ENCODE measurements at places on chromosomes 16 and 17. TPM values are rescaled to one million over a fixed set of nuclear protein-coding genes. Genes with fewer than 3 reads are reported as not detected.

GRCh38 chr16:2966808-2967191 lies 2.3 kb upstream of the PAQR4 start:
- no peak for DNase-seq

- DNase-seq: no peak
These were observed 5.9 kb downstream of the BAIAP2 start for GRCh38 chr17:81040791-81041337.

- no peak for DNase-seq
These were observed 31.5 kb downstream of the QPRT start for GRCh38 chr16:29710227-29711219.

- no peak for DNase-seq
These were observed 53.5 kb downstream of the DNAH3 start for GRCh38 chr16:21097151-21097550.

DNA sequence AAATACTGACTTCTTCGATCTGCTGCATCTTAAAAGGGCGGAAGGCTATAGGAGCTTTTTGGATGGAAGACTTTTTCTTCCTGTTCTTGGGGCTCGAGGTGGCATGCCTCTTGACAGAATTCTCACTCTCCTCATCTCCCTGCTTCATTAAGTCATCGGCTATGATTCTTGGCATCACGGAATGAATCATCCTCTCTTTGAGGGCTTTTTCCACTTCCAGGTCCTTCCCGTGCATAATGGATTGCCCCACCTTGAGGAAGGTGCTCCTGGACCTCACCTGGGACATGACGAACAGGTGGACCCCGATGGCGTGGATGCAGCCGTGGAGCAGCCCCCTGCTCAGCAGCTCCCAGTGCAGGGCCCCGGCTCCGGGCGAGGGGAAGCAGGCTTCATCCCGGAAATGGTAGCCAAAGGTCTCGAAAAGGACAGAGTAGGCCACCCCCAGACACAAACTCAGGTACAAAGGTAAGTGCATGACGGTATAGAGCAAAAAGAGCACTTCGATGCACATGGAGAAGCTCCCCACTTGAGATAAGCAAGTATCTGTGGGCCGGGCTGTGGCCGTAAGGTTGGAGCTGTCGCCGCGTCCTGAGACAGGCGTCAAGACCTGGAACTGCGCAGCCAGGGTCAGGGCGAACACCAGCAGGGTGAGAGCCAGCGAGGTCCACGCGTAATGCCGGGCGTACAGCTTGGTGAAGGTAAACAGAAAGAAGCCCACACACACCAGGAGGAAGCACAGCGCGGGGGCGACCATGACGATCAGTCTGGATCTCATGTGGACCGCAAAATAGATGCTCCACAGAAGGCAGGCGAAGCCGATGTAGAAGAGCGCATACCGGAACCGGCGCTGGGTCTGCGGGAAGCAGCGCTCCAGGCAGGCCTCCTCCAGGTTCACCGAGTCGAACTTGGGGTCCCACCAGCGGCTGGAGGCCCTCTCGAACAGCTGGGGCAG lies 1.7 kb downstream of the ADCY9 start:
- no peak for DNase-seq

- no peak for DNase-seq
These were observed 7.3 kb upstream of the NR1D1 start for GRCh38 chr17:40107522-40108174.

DNA sequence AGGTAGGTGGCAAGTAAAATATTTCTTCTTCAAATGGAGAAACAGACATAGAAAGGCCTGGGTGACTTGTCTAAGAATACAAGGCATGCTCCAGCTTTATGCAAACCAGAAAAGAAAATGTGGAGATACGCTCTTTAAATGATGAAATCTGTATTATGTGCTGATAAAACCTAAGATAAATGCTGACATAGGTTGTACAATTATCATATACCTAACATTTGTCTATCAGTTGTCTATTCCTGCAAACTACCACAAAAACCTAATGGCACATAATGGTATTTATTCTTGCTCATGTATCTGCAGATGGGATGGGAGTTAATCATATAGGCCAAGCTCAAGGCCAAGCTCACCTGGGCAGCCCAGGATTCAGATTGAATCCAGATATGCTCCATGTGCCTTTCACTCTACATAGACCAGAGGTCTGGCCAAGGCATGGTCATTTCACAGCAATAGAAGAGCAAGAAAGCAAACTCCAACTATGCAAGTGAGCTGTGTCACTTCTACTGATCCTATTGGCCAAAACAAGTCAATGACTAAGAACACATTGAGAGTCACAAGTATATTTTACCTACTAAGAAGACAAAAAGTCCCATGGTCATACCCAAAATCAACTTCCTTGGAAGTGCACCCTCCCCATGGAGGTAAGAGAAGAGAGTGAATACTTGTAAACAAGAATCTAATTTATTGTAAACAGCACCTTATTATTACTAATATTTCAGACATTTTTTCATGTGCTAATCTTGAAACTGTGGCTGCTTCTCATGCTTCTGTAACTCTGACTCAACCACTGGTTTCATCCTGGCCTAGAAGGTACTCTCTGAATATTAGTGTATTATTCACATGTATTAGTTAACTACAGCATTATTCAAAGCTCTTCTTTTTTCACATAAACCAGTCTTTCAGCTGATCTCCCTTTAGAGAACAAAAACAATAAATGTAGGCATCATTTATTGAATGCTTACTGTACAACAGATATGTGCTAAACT lies 270.7 kb upstream of the SOX9 start:
- no peak for DNase-seq

DNA sequence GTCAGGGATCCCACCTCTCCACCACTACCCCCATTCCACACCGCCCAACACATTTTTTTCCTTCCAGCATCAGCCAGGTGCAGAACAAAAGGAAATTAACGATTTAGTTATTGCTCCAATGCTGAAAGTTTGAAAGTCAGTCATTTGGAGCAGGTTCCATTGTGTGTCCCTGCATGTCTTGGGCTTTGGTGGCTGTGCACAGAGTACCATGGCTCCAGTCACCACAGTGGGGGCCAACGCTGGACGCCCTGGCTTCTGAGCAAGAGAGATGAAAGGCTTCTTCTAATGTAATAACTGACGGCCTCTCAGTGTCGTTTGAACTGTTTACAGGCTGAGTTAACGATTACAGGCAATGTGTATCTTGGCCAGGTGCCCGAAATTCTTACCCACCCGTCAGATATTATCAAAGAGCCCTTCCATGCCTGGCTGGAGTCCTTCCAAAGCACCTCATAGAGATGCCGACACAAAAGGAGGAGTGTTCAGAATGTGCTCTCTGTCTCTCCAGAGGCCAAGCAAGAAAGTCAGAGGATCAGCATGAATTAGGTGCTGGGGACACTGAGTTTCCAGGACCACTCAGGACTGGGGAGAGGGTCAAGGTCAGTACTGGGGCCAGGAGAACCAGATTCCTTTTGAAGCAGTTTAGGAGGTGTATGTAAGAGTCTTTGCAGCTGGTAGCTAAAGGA lies 25.9 kb downstream of the RNF43 start:
- no peak for DNase-seq

- DNase-seq: no peak
These were observed 3.5 kb upstream of the LCMT1 start for GRCh38 chr16:25108054-25108453.

DNA sequence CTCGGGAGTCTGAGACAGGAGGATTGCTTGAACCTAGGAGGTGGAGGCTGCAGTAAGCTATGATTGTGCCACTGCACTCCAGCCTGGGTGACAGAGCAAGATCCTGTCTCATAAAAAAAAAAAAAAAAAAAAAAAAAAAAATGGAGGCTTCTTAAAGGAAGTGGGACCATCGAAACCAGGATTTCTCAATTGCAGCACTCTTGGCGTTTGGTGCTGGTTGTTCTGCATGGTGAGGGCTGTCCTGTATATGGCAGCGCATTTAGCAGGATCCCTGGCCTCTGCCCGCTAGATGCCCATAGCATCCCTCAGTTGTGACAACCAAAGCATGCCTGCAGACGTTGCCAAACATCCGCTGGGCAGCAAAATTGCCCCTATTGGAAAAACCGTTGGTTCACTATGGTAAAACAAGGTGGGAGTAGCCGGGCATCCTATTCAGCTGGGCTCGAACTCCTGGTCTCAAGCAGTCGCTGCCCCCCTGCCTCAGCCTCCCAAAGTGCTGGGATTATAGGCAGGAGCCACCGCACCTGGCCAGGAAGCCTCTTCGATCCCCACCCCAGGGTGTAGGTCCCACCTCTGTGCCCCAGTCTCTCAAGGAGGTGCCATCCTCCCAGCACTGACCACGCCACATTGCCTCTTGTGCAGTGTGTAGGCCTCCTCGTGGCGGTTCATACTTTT lies 6.5 kb upstream of the NPIPB7 start:
- DNase-seq: no peak

DNA sequence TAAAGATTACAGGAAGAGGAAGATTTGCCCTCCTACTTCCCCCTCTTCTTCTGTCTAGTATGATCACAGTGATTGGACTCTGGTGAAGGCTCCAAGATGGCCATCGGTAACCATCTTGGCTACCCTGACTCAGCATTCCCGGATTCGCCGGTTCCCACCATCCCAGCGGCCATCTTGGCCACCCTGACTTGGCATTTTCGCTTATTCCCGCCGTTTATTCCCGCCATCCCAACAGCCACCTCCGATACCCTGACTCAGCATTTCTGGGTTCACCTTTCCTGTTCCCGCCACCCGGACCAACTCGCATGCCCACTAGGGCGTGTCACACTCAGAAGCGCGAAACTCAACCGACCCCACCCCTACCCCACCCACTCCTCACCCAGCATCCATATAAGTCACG lies 95.4 kb upstream of the GRIN2A start:
- DNase-seq: no peak

- no peak for DNase-seq
These were observed 86.3 kb downstream of the WNT3 start for GRCh38 chr17:46732160-46732559.

DNA sequence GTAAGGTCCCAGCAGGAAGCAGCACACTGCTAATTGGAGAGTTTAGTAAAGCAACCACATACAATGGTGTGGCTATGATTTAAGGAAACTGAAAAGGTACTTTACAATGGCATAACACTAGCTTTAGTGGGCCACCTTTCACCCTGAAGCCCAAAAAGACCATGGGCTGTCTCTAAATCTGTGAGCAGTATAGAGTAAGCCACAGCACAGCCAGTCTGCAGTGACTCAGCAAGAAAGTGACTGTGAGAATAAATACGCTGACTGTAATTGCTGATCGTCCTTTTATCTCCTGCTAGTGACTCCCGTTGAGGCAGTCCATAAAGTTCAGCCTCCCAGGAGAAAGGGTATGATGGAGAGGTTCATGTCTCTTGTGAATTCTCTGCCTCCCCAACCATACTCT lies 679.8 kb upstream of the KIF2B start:
- no peak for DNase-seq

GRCh38 chr17:19727501-19728078 lies 11.2 kb upstream of the SLC47A2 start:
- no peak for DNase-seq

DNA sequence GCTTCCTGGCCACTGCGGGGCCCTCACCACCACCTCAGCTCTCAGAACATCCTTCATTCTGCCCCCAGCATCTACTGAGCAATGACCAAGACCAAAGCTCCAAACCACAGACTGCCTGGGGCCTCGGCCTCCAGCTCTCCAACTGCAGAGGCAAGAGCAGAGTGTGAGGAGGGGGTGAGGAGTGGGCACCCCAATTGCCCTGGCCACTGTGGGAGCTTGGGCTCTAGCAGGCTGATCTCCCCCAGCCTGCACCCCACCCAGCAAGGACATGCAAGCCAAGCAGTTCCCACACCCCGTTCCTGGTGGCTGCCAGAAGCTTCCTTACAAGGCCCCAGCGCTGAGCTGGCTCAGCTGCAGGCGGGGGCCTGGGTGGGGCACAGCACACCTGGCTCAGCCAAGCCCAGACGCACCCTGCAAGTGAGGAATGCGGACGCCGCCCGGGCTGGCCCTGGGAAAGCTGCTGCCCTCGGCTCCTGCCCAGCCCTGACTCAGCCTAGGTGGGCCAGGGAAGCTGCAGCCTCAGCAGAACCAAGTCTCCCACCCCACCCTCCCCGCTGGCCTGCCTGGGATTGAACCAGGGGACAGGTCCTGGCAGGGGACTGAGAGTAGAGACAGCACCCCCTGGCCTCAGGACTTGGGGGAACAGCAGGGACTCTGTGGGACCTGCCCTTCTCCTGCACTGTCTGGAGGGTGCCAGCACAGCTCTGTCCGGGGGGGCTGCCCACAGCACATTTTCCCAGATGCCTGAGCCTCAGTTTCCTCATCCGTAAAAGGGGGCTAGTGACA lies 29.7 kb upstream of the KRT17 start:
- no peak for DNase-seq

- no peak for DNase-seq
These were observed 39.6 kb downstream of the GPRC5B start for GRCh38 chr16:19844945-19845641.

Gene FNDC8
- total RNA-seq: not detected

Gene AIPL1
- total RNA-seq: not detected

Gene KRTAP9-9
- not detected for total RNA-seq

Gene TBC1D3I
- 4.4 TPM for total RNA-seq

Gene TMEM114
- total RNA-seq: not detected

Gene CACNA1H
- not detected for total RNA-seq

Gene ALDH3A2
- total RNA-seq: 18.3 TPM
